ENCODE measurements at places on chromosomes 2 and 18. TPM values are rescaled to one million over a fixed set of nuclear protein-coding genes. Genes with fewer than 3 reads are reported as not detected.

NAT8 gene
- not detected for total RNA-seq

MPP4 gene
- total RNA-seq, result not detected

RASGRP3 gene
- total RNA-seq, result 3.5 TPM

ADRA2B gene
- 0.07 TPM for total RNA-seq
